ENCODE measurements at places on chromosomes 4 and X.
A peak's percentile ranks its signal among the peaks of the same experiment; 100 is the strongest.

- no peak for DNase-seq
Observed at GRCh38 chrX:118928151-118928550, 46.3 kb upstream of the LONRF3 start.

DNA sequence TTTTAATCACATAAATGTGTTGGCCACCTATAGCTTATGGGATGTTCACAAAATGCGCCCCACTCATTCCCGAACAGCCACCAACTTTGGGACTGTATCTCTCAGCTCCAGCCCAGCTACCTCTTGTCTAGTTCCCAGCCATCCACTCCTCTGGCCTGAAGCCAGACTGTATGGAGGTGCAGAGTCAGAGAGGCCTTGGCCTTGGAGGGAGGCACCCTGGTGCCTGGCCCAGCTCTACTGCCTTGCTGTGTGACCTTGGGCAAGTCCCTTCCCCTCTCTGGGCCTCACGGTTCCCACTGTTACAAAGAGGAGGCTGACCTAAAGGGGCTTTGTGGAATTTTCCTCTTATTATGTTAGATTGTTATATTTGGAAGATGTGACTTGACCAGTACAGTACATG lies 13.9 kb downstream of the MAMLD1 start:
- no peak for DNase-seq

DNA sequence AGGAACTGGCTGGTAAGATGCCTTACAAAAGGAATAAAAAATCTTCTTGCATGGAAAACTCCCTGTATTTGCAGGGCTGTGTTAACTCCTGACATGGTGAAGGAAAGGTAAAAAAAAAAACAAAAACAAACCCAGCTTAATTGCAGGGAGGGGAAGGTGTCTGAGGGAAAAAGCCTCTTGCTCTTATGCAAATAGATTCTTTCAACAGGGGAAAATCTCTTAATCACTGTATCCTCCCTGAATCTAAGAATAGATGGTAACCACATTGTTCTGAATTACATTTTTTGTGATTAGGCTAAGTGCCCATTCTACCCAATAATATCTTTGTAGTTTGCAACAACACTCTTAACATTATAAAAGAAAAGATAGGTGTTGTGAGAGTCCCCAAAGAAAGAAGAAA lies 172.6 kb downstream of the RBM46 start:
- no peak for DNase-seq

DNA sequence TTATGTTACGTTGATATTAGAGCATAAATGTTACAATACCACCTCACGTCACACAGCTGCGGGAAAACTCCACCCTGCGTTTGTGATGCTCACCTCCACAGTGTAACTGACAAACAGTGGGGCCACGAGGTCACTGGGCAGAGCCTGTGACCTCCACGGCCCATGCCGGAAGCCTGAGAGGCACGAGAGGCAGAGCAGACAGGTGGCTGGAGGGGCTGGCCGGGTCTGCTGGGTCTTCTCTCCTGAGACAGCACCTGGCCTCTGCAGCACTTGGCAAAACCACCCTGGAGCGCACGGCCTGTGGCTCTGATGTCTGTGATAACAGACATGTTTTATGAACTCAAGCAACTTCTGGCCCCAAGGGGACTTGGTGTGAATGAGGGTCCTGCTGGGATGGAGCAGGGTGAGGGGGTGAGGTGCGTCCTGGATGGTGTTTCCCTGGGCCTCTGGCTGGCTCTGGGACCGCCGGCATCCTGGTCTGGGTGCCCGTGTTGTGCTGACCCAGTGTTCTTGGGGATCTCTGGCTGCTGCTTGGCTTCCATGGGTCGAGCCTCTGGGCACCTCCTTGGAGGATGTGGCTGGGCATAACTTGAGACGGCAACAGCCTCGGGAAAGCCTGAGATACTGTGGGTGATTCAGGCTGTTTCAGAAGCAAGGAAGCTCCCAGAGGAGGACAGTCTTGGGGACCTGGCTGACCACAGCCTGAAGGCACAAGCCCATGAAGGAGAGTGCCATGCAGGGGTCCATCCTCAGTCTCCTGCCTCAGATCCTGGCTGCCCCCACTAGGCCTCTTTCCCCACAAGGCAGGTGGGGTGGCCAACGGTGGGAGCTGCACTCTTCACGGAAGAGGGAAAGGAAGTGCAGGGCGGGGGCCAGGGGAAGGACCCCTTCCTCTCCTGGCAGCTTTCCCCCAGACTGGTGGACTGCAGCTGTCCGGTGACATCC lies 19.7 kb downstream of the RNF212 start:
- DNase-seq: no peak

- DNase-seq: peak; percentile 1
Observed at GRCh38 chr4:7383266-7383665, 51.5 kb downstream of the PSAPL1 start.

- DNase-seq: peak; percentile 85
Observed at GRCh38 chr4:4386296-4386735, 586 bp upstream of the NSG1 start.

- DNase-seq: no peak
Observed at GRCh38 chr4:136796953-136797352, 735.3 kb downstream of the PCDH18 start.

DNA sequence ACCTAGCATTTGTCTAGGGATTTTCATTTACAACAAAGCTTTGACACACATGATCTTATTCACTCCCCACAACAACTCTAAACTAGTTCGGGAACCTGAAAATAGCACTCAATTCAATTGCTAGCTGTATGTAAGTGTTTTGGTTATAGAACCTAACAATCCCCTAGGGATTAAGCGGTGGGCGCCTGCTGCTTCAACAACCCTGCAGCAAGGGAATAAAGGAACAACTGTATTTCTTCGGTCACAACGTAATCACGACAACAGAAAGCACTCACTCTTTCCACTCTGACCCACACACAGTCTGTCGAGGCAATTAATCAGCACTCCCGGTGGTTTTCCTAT lies 674 bp upstream of the DIAPH2 start:
- no peak for DNase-seq

Data from head of caudate nucleus (tissue), 42 donors.